ENCODE measurements at places on chromosomes 6 and 20.

- no peak for DNase-seq
Observed at GRCh38 chr6:43706788-43707187, 19.2 kb upstream of the MRPS18A start.

DNA sequence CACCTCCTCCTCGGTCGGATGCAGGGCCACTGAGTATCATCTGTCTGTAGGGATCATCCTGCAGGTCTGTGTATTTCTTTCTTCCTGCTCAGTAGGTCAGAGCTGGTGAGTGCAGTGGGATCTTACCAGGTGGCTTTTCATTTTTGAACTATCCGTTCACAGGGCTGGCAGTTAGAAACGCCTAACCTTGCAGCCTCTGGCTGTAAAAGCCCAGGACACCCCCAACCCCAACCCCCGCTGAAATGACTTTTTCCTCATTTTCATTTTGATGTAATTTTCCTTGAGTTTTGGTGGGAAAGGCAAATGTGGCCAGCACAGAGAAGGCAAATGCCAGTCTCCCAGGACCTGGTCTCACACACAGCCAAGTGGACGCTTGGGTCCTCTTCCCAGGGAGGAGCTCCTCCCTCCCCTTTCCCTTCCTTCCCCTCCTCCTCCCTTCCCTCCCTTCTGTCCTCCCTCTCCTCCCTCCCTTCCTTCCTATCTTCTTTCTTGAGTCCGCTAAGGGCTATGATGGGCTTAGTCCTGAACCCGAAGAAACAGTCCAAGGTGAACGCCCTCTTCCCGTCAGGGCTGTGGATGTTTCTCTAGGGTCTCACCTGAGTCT is 36.0 kb downstream of the TMEM242 start:
- DNase-seq, result no peak

- DNase-seq, result no peak
Observed at GRCh38 chr20:43681991-43682410, 15.1 kb downstream of the MYBL2 start.

GRCh38 chr6:51107769-51108203 is 289.1 kb downstream of the TFAP2B start:
- no peak for DNase-seq

GRCh38 chr6:130575557-130575956 is 209.7 kb downstream of the TMEM200A start:
- DNase-seq, result no peak

DNA sequence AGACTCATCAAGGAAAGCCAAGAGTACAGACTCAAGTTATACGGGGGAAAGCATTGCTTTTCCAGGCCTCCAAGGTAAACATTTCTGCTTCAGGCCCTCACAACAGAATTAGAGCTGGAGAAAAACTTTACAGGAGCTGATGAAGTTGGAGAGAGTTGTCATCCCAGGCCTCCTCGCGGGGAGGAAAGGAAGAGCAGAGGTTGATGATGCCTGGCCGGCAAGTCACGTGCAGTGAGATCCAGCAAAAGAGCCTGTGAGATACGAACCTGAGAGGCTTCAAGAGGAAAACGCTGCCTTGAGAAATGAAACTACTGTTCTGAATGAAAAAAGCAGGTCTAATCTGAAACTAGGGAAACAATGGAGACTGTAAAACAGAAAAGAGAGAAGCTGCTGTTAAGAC is 122.9 kb downstream of the FAM120B start:
- no peak for DNase-seq

GRCh38 chr20:33407251-33407650 is 5.9 kb upstream of the CDK5RAP1 start:
- no peak for DNase-seq

DNA sequence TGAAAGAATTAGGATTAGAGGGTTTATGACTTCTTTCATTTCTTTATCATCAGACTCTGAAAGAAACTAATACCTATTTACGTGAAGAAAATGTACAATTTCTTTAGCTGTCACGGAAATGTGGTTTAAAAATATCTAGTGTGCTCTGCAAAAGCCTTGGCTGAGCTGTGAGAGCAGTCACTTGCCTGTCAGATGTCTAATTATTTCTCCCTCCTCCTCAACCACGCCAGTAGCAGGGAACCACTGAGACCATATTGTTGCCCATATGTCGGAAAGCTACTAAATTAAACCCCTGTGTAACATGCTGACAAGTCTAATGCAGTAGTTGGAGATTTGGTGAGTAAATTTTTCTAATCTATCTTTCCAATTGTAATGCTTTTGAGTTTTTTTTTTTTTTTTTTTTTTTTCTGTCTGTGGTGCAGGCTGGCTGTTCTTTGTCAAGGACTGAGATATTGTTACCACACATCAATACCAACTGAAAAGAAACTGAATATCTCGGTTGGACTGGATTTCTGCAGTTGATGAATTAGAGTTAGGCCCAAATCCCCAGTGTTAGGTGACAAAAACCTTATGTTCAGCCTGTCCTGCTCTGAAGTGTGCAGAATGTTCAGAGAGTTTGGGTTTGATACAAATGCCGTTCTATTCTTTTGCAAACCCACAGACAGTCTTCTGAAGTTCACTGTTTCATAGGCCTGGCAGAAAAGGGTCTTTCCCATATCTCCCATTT is 302.9 kb upstream of the SYNCRIP start:
- DNase-seq, result no peak

- DNase-seq, result no peak
Observed at GRCh38 chr6:139881728-139882211, 507.3 kb upstream of the CITED2 start.

GRCh38 chr6:45001663-45002062 is 326.5 kb upstream of the RUNX2 start:
- no peak for DNase-seq

GRCh38 chr20:48656661-48657211 is 171.1 kb downstream of the PREX1 start:
- DNase-seq, result no peak

DNA sequence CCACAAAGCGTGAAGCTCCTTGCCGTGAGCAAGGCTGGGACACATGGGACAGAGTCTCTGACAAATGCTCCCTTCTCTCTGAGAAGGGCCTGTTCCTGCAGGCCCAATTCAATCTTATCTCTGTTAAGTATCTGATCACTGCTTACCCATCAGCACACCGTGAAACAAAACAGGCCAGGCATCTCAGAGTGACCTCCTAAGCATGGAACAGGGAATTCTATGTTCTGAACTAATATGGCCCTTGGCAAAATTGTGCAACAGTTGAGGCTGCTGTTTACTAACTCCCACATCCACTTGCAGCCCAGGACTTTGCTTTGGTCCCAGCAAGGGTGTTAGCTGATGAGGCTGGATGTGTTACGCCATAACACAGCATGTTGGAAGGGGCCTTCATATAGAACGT is 79.2 kb downstream of the GCLC start:
- no peak for DNase-seq

DNA sequence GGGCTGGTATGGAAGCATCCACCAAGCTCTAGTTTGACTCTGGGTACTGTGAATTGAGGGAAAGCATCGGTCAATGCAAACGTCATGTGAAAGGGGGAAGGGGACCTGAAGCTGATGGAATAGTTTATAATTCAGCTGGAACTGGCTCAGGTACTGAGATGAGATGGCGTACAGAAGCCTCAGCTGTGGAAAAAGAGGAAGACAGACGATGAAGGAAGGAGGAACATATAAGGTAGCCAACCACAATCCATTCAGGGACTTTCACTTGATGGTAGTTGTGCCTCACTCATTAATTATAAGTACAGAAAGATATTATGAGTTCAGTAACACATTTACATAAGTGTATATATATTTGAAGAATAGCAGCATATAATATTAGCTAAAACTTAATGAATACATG is 2.7 kb downstream of the CALHM5 start:
- no peak for DNase-seq

DNA sequence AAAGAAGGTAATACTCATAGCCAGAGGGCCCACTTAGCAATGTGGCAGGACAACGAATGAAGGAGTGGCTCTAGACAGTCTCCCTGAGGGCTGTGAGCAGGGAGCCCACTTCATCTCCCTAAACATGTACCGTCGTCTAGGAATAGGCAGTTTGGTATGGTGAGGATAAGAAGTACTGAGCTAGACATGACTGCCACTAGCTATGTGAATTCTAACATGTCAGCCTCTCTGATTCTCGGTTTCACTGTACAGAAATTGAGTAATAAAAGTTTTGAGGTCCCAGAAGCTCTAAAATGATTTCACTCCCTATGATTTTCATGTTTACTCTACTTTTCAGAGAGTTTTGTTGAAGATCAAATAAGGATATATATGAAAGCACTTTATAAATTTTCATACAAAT is 107.1 kb downstream of the AHI1 start:
- no peak for DNase-seq

- no peak for DNase-seq
Observed at GRCh38 chr20:33566781-33567603, 77.1 kb downstream of the CBFA2T2 start.

DNA sequence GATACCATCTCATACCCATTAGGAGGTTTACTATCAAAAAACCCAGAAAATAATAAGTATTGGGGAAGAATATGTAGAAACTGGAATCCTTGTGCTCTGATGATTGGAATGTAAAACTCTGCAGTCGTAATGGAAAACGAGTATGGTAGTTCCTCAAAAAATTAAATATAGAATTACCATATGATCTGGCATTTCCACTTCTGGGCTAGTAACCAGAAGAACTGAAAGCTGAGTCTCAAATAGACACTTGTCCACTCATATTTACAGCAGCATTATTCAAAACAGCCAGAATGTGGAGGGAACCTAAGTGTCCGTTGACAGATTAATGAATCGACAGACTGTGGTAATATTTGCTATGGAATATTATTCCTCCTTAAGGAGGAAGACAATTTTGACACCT is 44.3 kb downstream of the FOXC1 start:
- DNase-seq, result no peak

GRCh38 chr6:392441-393390 is 1.2 kb downstream of the IRF4 start:
- DNase-seq, result no peak

- DNase-seq, result no peak
Observed at GRCh38 chr6:4008324-4009047, 70.5 kb downstream of the FAM217A start.

DNA sequence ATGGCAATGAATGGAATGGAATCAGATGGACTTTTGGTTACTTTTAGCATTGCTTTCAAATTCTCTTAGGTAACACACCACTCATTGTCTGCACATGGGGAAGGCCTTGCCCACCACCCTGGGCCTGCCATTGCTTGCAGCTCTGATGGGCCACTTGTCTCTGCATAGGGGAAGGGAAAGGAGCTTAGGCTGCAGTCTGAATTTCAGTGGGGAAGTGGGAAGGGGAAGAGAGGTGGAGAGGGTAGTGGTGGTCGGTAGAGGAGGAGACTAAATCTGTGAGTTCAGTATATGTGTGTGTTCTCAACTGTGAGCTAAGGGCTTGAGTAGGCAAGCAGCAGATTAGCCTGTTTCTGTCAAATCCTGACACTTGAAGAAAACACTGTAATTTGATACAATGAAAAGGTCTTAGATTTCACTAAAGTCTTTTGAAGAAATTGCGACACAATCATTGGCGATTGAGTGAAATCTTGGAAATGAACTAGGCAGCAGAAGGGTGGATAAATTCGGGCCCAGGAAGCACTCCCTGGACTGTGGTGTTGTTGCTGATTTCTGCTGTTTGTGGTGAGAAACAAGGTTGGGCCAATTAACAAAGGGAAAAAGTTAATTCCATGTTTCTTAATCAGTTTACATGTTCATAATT is 80.6 kb downstream of the OTOR start:
- no peak for DNase-seq

DNA sequence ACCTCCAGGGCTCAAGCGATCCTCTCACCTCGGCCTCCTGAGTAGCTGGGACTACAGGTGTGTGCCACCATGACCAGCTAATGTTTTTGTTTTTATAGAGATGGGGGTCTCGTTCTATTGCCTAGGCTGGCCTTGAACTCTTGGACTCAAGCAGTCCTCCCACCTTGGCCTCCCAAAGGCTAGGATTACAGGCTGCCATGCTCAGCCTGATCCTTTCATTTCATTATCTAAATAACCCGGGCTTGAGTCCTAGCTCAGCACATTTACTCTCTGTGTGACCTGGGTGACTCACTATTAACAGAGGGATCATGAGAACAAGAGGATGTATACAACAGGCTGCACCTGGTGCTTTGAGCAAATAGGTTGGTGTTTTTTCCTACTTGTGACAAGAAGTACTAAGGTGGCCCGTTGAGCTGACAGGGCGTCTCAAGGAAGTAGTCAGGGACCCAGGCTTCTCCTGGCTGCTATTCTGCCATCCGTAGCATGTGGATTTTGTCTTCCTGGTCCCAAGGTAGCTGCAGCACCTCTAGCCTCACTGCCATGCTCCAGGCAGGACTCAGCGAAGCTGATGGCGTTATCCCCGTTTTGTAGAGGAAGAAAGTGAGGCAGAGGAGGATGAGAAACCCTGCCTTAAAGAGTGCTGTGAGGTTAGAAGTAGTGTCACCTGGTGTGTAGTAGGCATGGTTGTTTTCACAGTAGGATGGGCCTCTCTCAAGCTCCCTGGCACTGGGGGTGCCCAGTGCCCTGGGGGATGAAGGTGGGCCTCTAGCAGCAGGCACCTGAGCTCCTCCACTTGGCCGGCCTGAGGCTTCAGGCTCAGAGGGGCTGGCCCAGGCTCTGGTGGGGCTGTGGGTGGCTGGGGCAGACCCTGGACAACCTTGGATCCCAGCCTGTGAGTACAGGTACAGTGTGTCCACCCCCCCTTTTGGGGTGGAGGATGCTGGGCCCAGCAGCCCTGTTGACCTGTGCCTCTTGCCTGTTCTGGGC is 62.4 kb downstream of the ADNP start:
- no peak for DNase-seq

- DNase-seq, result no peak
Observed at GRCh38 chr6:32855467-32856174, 1.6 kb downstream of the PSMB9 start.

DNA sequence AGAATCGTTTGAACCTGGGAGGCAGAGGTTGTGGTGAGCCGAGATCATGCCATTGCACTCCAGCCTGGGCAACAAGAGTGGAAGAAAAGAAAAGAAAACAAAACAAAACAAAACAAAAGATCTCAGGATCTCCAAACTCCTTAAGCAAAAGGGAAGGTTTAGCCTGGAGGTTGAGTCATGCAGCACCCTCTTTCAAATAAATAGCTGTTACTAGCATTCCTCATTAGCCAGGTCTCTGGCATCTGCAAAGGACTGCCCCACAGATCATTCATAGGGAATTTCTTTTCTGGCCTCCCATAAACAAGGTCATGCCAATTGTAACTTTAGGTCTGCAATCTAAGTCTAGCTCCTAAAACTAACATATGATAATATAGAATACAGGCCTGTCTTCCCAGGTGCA is 37.2 kb downstream of the EDN1 start:
- no peak for DNase-seq

GRCh38 chr20:21049305-21049828 is 56.8 kb downstream of the LINC00237 start:
- DNase-seq, result no peak

GRCh38 chr20:6671829-6672228 is 95.7 kb upstream of the BMP2 start:
- no peak for DNase-seq

- no peak for DNase-seq
Observed at GRCh38 chr6:126380072-126380583, 40.2 kb downstream of the CENPW start.

Data from T-helper 2 cell (primary cell).